SK-N-DZ (cell line): ENCODE measurements at places on chromosomes 4 and X.

GRCh38 chr4:93788712-93789111, 39.8 kb upstream of the ATOH1 start:
- DNase-seq: peak; percentile 12

DNA sequence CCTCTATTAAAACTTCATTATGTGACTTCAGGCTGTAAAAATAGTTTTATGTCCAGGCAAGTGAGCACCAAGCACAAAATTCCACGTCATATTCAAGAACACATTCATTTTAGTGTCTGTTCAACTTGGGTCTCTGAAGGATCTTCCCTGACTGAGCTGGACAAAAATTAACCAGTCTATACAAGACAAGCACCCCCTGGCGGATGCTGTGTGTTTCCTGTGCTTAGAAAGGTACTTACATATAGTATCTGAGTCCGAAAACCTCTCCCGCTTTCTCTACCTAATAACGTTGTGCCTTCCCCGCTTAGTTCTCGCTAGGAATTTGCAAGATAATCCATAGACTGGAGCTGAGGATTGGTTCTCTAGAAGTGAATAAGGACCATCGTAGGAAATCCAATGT, 2214.5 kb upstream of the TENM3 start:
- peak; percentile 20 for DNase-seq

GRCh38 chrX:154991476-154991875, 31.0 kb downstream of the F8 start:
- no peak for DNase-seq

- DNase-seq: no peak
Observed at GRCh38 chr4:47954677-47955076, 40.3 kb upstream of the NFXL1 start.

- no peak for DNase-seq
Observed at GRCh38 chr4:77827343-77827742, 8.2 kb upstream of the CNOT6L start.

DNA sequence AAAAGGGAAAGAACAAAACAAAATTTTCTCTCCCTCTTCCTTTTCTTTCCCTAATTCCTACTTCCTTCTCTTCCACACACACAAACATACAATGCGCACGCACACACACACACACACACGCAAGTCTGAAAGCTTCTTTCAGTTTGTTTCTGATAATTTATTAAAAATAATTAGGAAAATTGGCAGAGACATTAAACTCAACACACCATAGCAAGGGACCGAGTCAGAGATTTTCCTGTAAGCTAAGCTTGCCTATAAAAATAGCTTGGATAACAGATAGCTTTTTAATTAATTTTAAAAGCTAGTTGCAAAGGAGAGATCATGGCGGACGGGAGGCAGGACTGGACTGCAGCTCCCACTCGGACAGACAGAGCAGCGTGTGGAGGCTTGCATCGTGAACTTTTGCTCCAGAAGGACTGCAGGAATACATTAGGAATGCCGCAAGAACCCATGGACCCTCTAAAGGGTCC, 92.6 kb upstream of the MAPK10 start:
- no peak for DNase-seq

DNA sequence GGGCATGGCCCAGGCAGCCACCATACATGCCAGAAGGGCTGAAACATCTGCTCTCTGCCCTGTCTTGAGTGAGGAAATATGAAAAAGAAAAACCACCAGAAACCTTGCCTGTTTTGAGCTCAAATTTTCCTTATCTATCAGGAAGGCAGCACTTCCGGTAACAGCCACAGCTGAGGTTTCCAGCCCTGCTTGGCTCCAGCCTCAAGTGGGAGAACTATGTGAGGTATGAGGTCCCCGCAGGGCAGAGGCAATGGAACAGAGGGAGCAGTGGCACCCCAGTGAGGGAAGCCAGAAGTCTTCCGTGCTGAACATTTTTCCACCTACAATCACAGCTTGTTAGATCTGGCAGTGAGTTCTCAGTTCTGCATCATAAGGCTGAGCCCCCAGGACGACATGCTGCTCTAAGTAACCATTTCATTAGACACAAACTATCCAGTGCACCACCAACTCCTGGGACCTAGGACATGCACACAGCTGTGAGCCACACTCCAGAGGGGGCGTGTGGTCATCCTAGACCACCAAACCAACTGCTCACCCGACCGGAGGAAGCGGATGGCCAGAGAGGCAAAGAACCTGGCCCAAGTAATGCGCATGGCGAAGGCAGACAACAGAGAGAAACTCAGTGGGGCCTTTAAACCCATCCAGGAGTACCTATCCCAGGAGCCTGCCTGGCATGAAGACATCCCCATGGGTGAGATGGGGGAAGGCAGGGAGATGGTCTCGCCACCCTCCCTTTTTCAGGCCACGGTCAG, 22.6 kb downstream of the WDR1 start:
- no peak for DNase-seq

DNA sequence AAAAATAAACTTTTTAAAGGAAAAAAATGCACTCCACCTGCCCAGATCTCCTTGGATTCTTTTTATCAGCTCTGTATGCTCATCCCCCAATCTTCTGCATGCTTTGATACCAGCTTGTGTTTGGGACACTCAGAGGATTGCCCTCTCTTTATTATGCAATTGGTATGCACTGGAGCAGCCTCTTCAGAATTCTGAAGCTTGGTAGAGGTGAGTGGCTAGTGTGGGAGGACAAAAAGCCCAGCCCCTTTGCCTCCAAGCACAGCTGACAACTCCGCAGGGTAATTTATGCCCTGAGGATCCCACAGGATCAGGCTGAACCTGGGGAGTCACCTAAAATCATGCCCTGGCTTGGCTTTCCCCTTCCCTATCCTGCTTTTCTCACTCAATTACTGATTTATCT, 16.7 kb downstream of the IL21 start:
- DNase-seq: no peak

GRCh38 chrX:139200346-139200745, 330.2 kb upstream of the F9 start:
- no peak for DNase-seq

- no peak for DNase-seq
Observed at GRCh38 chrX:12469296-12469695, 321.9 kb upstream of the PRPS2 start.

GRCh38 chrX:151695583-151696340, 504 bp downstream of the PRRG3 start:
- no peak for DNase-seq

DNA sequence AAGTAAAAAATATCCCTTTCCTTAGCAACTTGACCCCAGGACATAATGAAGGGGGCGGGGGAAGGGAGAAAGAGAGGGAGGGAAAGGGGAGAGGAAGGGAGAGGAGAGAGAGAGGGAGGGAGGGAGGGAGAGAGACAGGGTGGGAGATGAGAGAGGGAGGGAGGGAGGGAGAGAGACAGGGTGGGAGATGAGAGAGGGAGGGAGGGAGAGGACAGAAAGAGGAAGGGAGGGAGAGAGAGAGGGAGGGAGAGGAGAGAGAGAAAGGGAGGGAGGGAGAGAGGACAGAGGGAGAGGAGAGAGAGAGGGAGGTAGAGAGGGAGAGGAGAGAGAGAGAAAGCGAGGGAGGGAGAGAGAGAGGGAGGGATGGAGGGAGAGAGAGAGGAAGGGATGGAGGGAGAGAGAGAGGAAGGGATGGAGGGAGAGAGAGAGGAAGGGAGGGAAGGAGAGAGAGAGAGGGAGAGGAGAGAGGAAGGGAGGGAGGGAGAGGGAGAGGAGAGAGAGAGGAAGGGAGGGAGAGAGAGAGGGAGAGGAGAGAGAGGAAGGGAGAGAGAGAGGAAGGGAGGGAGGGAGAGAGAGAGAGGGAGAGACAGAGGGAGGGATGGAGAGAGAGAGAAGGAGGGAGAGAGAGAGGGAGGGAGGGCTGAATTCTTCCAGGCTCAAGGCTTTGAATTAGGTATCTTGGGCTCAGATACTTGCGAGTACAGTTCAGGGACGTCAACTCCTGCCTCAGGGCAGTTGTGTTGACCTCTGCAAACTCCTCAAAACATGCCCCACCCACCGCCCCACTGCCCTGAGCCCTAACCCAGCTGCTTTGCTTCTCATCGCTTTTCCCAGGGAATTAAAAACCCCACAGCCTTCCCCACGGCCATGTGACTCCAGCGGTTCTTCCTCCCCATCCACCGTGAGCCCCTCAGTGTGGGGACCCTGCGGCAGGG, 40.0 kb upstream of the ADRA2C start:
- no peak for DNase-seq

GRCh38 chr4:18754180-18754579, 732.6 kb upstream of the LCORL start:
- no peak for DNase-seq

DNA sequence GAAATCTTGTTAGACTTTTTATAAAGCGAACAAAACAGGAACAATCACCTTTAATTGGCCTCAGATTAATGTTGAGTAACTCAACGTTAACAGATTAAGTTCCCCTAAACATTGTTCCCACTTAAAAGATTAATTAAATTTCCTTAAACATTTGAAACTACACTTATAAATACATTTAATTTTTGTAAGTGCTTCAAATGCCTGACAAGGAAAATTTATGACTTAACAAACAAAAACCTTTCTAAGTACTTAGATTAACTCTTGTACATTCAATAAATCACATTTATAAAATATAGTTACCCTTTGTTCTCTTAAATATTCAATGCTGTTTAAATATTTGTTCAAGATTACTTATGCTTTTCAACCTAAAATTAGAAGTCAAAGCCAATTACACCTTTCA, 39.4 kb upstream of the OCIAD2 start:
- DNase-seq: no peak

DNA sequence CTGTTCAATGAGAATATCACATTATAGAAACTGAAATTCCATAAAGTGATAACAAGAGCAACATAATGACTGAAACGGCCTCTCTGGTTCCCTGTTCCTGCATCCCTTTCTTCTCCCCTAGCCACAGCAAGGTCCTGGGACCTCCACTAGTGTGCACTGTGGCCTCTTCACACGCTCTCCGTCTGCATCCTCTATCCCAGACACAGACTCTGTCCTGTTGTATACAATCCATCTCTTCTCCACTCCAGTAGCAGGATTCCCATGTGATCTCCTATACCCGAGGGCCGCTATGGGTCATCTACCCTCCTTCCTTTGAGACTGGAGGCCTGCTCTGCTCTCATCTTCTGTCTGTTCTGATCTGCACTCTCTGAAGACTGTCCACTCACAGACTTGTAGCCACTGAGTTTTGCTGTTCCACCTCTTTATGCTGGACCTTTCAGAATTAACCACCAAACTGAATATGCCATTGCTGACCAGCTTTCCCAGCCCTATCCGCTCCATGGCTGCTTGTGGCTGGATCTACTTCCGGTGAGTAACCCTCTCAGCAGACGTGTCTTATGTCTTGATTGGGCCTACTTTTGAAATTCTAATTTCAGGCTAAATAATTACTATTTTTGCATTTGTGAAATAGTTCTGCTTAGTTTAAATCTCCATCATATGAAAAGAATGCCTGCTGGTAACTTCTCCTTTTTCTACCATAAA, 105.1 kb upstream of the NAP1L5 start:
- DNase-seq: no peak

DNA sequence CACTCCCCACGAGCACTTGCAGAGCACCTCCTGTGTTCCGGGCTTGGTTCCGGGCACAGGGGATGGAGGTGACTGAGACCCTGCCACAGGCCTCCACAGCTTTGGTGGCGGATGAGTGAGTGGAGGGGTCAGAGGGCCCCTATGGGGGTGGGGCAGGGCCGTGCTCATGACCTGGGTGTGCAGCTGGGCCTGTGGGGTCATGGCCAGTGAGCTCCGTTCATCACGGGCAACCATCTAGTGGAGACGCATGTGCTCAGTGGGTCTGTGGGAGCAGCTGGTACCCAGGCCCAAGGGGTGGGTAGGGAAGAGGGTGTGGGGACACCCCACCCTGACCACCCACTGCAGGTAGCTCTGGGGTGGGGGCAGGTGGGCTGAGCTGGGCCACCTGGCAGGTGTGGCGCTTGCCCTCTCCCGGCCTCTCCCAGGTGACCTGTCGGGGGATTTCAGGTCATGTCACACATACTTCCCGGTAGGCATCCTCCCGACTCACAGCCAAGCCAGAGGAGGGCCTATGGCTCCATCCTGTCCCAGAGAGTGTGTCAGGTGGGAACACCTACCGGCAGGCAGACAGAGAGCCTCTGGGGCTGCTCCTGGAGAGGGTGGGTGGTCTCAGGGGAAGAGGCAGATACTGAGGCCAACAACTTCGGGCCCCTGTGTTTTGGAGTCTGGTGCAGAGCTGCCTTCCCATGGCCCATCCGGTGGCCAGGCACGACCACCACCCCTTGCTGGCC, 3.6 kb downstream of the PSAPL1 start:
- DNase-seq: no peak

- no peak for DNase-seq
Observed at GRCh38 chr4:142324572-142324971, 521.5 kb downstream of the INPP4B start.

- DNase-seq: no peak
Observed at GRCh38 chrX:44344194-44344593, 722 bp upstream of the EFHC2 start.

DNA sequence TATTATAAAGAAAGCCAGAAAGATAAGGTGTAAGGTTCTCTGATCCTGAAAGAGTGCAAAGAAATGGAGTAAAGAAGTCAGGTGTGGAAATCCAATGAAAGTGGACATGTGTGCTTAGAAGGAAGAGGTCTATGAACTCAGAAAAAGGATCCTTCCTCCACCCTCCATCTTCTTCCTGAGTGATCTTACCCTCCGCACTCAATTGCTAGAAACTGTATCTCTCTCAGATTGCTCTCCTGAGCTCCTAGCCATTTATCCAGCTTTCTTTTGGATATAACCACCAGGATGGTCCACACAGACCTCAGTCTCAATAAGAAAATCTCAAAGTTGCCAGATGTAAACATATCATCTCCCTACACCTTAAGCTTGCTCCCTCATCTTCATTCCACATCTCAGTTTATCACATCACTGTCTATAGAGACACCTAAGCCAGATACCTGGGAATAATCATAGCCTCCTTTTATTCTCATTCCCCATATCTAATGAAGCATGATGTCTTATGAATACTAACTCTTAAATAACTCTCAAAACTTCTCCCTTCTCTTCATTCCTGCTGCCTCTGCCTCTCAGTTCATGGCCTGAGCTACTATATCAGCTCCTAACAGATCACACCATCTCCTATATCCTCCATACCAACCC, 573 bp downstream of the SERPINA7 start:
- no peak for DNase-seq

GRCh38 chrX:13778916-13779315, 38.0 kb downstream of the GPM6B start:
- no peak for DNase-seq

GRCh38 chrX:21384178-21384577, 10.0 kb downstream of the CNKSR2 start:
- no peak for DNase-seq

- no peak for DNase-seq
Observed at GRCh38 chrX:47446431-47446830, 36.6 kb downstream of the ZNF41 start.

DNA sequence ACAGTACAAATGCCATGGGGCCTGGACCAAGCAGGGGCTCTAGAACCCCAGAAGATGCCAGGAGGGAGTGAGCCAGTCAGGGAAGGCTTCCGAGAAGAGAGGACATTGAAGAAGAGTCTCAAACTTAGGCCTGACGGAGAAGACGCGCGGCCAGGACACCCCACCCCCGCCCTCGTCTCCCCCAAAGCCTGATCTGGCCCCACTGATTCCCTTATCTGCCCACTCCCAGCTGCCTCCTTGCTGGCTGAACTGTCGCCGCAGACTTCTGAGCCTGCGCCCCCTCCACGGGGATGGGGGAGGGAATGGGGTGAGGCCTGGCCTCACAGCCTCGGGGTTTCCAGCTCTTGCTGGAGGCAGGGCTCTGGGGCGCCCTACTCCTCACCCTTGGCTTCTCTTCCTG, 3.6 kb upstream of the GATA1 start:
- no peak for DNase-seq
